Activated CD4-positive, alpha-beta T cell treated with anti-CD3 and anti-CD28 coated beads for 24 hours (primary cell): ENCODE measurements at places on chromosomes 13 and 19.

GRCh38 chr13:51959773-51960172 lies 51.5 kb downstream of the ATP7B start:
- no peak for DNase-seq

DNA sequence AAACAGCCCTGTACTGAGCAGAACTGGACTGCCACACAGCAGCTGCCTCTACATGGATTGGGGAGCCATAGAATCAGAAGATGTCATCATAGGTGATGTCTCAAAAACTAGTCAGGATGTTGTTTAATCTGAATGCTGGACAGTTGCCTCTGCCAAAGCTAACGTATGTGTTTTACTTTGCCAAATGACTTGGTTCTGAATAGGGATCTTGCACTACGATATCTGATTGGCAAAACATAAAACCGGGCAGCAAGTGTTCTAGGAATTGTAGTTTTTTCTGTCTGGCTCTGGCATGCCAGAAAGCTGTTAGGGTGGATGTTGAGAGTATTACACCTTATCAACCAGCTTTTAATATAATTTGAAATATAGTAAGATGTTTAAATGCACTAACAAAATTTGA lies 645.9 kb downstream of the GPC5 start:
- DNase-seq, result no peak

DNA sequence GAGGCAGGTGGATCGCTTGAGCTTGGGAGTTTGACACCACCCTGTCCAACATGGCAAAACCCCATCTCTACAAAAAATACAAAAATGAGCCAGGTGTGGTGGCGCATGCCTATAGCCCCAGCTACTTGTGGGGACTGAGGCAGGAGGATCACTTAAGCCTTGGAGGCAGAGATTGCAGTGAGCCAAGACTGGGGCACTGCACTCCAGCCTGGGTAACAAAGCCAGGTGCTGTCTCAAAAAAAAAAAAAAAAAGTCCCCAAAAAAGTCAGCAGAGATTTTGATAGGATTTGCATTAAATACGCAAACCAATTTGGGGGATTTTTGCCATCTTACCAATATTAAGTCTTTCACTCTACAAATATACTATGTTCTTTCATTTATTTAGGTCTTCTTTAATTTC lies 21.7 kb upstream of the RPL21 start:
- no peak for DNase-seq

- no peak for DNase-seq
These were observed 14.7 kb downstream of the ALOX5AP start for GRCh38 chr13:30750036-30750435.

DNA sequence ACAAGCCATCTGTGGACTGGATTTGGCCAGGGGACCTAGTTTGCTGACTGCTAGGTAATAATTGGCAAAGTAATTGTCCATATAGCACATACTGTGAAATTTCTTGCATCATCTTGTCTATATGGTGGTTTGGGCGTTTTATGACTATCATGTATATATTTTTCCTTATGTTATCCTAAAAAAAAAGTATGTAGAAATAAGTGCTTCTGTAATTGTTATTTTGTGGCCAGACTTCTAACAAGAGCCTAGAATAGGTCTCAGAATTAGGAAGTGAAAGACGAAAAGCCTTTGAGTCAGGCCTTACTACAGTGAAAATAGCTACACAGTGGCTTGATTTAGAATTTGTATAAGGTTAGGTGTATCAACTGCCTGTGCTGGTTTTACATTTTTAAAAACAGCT lies 4.2 kb downstream of the FNDC3A start:
- no peak for DNase-seq

DNA sequence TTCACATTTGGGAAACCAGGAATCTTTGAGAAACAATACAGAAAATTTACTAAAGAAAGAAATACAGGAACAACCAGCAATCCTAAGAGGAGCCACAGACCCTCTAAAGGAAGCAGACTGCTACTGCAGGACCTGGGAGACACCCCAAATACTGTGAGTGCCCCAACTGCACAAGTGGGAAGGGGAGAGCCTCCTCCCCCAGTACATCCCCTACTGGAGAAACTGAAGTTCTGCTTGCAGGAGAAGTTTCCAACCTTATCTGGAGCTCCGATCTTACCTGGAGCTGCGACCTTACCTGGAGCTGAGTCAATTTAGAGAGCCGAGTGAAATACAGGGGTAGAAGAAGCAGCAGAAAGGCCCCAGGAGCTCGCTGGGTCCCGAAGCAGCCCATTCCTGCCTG lies 236.4 kb upstream of the SPRY2 start:
- no peak for DNase-seq

- DNase-seq, result no peak
These were observed 278.7 kb downstream of the GPC6 start for GRCh38 chr13:93505104-93505952.

GRCh38 chr13:28392428-28392827 lies 102.5 kb downstream of the FLT1 start:
- DNase-seq, result no peak

- DNase-seq, result no peak
These were observed 5.4 kb downstream of the ZC3H4 start for GRCh38 chr19:47107953-47108746.
